Activated naive CD4-positive, alpha-beta T cell treated with anti-CD3 and anti-CD28 coated beads for 36 hours (primary cell): ENCODE measurements at places on chromosomes 7 and 10. TPM values are rescaled to one million over a fixed set of nuclear protein-coding genes. Genes with fewer than 3 reads are reported as not detected.

DNA sequence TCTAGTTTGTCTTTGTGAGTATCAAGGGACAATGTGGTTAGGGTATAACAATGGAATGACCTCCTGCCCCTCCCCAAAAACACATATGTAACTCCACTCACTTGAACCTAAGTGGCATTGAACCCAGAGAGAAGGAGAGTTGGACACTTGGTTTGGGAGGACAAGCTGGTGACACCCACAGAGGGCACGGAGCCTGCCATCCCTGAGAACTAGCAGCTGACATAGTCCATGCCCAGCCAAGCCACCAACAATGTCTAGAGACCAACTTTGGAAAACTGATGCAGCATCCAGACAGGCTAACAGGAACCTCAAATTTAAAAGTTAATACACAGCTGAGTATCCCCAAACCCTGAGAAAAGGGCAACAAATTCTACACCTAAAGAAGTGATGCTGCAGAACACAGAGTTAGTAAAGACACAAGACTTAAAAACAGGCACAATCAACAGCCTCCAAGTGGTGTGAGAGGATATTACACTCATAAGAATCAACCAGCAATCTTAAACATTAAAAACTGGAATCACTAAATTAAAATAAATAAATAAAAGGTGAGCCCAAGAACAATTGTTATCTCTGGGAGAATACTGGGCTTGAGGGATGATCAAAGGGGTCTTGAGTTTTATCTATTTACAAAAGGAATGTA lies 27.2 kb downstream of the NUDCD3 start:
- no peak for DNase-seq

- no peak for DNase-seq
These were observed 123.0 kb downstream of the CDK14 start for GRCh38 chr7:90719155-90719554.

The ATOH7 gene
- total RNA-seq = not detected

DNA sequence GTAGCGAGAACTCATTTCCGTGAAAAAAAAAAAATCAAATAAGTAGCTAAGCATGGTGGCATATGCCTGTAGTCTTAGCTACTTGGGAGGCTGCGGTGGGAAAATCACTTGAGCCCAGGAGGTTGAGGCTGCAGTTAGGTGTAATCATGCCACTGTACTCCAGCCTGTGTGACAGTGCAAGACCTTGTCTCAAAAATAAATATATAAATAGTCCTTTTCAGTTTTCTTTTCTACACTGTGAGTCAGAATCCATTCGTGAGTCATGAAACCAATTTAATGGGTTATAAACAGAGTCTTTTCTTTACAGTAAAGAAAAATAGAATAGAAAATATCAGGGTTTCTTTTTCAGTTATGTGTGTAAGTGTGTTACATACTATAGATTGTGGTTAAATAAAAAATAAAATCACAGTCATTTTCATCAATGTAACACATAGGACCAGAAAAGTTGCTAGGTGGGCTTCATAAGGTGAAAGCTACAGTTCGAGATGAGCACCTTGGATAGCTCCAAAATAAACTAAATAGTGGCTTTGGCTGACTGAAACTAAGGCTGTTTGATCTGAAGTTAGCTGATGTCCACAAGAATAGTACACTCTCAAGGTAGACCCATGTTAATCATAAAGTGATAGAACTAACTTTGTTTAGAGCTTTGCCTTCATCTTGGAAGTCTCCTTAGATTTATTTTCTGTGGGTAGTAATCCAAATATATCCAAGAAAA lies 781.1 kb downstream of the GATA3 start:
- DNase-seq = no peak

GRCh38 chr7:95481271-95482165 lies 4.2 kb upstream of the ASB4 start:
- no peak for DNase-seq

GRCh38 chr10:14247377-14248116 lies 83.2 kb downstream of the FRMD4A start:
- DNase-seq = no peak

DNA sequence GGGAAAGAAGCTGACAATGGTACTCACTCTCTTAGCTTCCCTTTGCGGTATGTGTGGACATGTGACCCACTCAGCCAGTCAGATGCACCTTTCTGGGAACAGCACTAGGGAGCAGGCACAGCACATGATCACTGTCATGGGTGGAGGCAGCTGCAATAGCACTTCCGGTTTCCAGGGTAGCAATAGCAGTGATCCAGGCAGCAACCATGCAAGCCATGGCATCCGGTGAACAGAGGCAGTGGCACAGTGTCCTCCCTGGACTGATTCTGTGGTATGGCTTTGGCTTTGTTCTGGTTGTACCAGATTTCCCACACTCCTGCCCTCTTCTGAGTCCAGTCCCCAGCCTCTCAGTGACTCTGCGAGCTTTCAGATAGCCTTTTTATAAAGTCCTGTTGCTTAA lies 86.8 kb upstream of the NAMPT start:
- no peak for DNase-seq

The PON1 gene
- total RNA-seq = not detected

GRCh38 chr10:67079126-67079525 lies 153.3 kb downstream of the LRRTM3 start:
- DNase-seq = no peak

- peak; percentile 34 for DNase-seq
These were observed at the start of gene UBTD1 for GRCh38 chr10:97498841-97499560. Gene UBTD1 (plus strand): TSS chr10:97498924. CDS start chr10:97499204, 280 bp downstream.

- no peak for DNase-seq
These were observed 294.4 kb upstream of the NPVF start for GRCh38 chr7:25522727-25523126.

DNA sequence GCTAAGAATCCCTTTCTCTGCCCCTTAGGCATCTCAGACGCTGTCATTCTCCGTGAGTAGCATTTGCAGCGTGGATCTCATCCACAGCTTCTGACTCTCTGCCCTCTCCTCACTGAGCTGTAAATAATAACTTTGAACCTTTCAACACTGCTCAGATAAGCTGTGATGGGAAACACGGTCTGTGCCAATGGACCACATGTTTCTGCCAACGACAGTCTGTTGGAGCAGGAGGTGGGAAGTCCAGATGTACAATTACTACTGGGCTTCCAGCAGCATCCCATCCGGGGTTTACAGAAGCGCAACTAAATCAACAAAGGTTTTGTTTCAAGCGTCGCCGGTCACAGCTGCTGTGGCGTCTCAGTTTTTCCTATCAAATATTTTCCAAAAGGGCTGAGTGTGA lies 1110.6 kb downstream of the TYW1 start:
- DNase-seq = no peak

The ADAMTS14 gene
- not detected for total RNA-seq

DNA sequence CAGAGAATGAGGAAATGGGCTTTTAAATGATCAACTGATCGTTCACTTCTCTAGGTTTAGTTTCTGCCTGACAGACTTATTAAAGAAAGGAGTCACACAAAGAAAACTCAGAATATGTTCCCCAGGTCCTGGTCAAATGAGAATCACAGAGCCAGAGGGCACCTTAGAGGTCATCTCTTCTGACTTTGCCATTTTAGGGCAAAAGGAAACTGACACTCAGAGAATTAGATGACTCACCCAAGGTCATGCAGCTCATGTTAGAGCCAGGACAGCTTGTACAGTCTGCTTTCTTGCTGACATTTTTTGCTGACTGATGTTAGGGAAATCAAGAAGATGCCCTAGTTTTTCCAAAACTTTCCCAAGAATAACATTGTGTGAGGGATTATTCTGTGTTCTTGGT lies 312.7 kb upstream of the SP8 start:
- no peak for DNase-seq

DNA sequence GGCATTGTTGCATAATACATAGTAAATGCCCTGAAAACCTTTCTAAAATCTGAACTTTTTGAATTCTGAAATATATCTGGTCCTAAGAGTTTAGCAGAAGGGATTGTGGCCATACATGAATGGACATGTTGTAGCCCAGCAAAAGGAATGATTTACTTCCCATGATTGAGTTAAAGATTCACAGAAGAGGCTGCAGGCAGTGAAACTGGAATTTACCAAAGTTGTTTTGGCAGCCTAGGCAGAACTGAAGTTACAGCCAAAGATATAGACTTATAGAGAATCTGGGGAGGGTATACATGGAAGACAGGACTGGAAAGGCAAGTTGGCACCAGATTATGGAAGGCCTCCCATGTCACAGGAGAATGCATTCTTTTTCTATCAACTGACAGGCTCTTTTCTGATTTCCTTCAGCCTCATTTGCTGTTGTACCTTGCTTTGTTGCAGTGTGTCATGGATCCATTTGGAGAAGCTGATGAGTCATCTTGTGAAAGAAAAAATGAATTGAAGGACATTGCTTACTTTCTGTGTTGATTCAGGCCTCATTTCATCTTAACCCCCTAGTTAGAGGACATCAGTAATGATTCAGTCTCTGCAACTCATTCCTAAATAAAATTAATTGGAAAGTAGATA lies 356.2 kb upstream of the LRGUK start:
- no peak for DNase-seq

DNA sequence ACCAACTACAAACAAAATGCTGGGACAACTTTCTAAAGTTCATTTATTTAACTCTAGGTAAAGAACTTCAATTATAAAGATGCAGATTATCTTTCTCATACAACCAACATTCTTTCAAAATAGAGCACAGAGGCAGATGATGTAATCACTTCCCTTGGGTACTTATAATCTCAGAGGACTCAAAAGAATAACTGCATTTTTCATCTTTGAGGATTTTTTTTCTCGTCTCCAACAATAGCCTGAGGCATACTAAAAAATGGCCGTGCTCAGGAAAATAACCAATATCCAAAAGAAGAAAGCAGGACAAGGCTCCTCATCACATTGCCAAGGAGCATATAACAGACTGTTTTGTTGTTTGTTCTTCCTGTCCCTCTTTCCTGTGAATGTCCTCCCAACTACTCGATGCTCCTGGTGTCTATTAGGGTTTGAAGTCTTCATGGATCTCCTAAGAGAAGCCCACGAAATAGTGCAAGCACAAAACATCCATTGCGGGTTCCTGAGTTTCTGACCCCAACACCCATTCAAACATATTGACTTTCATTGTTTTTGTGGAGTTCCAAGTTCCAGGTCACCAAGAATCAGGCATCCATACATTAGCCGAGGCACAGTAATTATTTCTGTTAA lies 182.9 kb downstream of the SORCS1 start:
- no peak for DNase-seq

GRCh38 chr7:43876241-43876640 lies 6.9 kb upstream of the MRPS24 start:
- no peak for DNase-seq

- DNase-seq = peak; percentile 67
These were observed 20.5 kb upstream of the PITRM1 start for GRCh38 chr10:3192856-3193635.

The PAPOLB gene
- not detected for total RNA-seq

GRCh38 chr7:46819819-46820218 lies 762.1 kb downstream of the TNS3 start:
- no peak for DNase-seq

- no peak for DNase-seq
These were observed 219.7 kb downstream of the MTERF1 start for GRCh38 chr7:91660734-91661356.

- DNase-seq = no peak
These were observed 249.4 kb downstream of the NEBL start for GRCh38 chr10:20647756-20648155.

DNA sequence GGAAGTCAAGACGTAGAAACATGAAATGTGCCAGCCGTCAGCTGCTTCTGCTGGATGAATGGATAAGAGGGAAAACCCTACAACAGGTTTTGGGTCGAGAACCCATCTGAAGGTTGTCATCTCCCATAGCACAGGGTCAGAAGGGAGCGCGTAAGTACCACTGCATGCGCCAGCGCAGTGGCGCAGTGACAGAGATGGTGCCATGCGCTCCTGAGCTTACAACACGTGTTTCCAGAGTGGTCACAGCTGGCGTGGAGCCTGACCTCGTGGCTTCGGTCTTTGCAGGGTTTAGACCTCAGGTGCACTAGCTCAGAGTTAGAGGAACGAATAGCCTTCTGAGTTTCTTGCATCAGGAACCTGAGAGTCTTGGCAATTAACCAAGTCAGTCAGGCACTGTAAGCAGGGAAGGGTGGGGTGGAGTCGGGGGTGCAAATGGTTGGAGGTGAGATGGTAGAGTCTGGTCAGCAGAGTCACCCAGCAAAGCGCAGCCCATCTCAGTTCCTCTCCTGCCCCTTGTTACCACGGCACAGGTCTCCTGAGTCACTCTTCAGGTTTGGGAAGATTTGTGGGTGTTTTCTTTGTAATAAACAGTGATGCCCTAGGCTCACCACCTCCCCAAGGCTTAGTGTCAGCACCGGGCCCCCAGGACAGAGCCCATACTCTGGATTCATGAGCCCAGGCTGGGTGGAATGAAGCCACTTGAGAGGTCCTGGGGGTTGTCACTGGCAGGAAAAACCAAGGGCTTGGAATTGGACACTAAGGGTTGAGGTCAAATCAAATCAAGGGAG lies 84.1 kb upstream of the PPIF start:
- no peak for DNase-seq

The PDE1C gene
- not detected for total RNA-seq

The BTBD16 gene
- total RNA-seq = not detected

DNA sequence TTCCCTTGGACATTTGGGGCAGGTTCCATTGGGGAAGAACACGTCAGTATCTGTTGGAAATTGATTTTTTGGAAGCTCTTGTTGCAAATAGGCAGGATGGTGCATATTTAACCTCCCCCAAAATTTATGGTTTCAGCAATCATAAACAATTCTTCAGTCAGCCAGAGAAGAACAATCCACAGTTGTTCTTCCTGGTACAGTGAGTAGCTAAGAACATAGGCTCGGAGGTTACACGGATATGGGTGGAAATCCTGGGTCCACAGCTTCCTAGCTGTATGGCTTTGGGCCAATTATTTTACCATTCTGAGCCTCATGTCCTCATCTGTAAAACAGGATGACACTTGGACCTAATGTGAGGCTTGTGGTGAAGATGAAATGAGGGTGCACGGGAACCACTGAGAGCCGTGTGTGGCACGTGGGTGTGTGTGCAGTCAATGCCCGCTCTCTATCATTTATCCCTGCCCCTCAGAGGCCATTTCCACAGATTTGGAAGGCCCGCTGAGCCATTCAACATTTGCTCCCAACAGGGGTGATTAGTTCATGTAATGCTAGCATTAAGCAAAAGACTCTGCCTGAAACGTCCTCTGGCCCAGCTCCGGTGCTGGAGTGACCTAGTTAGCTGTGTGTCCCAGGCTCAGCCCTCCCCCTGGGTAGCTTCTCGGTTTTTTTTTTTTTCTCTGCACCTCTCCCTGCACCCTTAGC lies 9.7 kb downstream of the CAMK1D start:
- peak; percentile 28 for DNase-seq
